ENCODE measurements at places on chromosomes 1 and 21.

DNA sequence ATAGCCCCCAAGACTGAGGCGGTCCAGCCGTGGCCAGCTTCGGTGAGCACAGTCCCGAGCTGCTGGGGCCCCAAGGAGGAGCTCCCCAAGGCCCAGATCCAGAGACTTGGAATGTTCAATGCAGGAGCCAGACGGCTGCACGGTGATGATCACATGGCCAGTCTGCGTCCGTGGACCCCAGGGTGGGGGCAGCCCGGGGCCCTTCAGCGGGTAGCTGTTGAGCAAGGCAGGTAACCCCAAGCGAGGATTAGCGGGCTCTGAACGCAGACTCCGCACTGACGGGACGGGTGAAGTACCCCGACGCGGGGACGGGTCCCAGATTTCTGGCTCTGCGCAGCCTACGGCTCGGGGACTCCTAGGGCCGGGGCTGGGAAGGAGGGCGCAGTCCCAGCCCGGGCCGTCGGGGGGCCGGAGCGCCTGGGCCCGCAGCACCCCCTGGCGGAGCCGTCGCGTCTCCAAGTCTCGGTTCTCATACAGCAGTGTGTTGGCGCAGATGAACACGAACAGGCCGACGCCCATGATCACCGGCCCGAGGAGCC lies 2.7 kb downstream of the TMEM200B start:
- DNase-seq = no peak

GRCh38 chr1:175388285-175388684 lies 195.7 kb upstream of the KIAA0040 start:
- no peak for DNase-seq

GRCh38 chr1:113282893-113283285 lies 107.4 kb upstream of the MAGI3 start:
- DNase-seq = no peak

- no peak for DNase-seq
Observed at GRCh38 chr1:54857746-54858561, 29.0 kb downstream of the DHCR24 start.

DNA sequence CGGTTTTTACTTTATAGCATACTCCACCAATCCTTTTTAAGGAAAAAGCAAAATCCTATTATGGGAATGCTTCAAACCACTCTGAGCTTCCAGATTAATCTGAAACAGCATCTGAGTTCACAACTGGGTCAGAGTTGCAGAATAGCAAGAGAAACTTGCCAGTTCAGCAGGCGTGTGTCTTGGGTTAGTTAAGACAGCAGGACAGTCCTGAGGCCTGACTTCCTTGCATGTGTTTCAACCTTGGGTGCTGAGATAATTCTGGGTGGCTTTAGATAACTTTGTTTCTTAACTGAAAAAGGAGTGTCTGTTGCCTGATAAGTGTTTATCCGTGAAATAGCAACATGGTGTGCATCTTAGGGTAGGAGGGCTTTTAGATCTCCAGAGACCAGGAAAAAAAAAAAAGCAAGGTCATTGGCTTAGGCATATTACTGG lies 169.2 kb downstream of the DHRS3 start:
- DNase-seq = no peak

- DNase-seq = no peak
Observed at GRCh38 chr1:98500324-98500723, 161.2 kb upstream of the SNX7 start.

All from HS-5 (cell line).